Central memory CD8-positive, alpha-beta T cell (primary cell): ENCODE measurements at places on chromosomes 4 and X.

GRCh38 chr4:579543-580175 lies 3.6 kb upstream of the TMEM271 start:
- peaks cover 74% of the 10 kb centered on the region for H3K27me3 ChIP-seq
- H3K36me3 ChIP-seq: no peaks in the 10 kb centered on the region
- no peak for DNase-seq
- H3K4me1 ChIP-seq: peaks cover 5% of the 10 kb centered on the region
- H3K27ac ChIP-seq: no peak overlapping the region

GRCh38 chr4:107066621-107067020 lies 30.5 kb upstream of the DKK2 start:
- no peaks in the 10 kb centered on the region for H3K27me3 ChIP-seq
- H3K4me3 ChIP-seq: no peak overlapping the region
- H3K27ac ChIP-seq: no peak overlapping the region
- H3K4me1 ChIP-seq: no peaks in the 10 kb centered on the region

DNA sequence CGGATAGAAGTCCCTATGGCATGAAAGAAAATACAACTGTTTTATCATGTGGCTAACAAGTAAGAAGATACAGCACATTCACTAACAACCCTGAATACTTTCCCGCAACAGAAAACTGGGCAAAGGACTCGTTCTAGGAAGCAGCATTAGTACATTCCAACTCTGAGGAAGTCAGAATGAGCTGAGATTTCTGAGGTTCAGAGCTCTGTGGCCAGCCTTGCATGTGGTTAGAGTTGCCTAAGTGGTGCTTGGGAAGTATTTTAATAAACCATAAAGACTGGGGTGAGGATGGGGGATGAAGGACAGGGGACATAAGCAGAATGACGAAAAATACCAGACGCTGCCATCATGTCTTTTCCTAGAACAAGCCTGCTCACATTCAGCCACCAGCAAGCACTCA lies 82.2 kb downstream of the EFHC2 start:
- H3K36me3 ChIP-seq: peaks cover 2% of the 10 kb centered on the region
- no peaks in the 10 kb centered on the region for H3K27me3 ChIP-seq
- no peak for DNase-seq
- H3K4me1 ChIP-seq: peaks cover 38% of the 10 kb centered on the region
- H3K4me3 ChIP-seq: no peak overlapping the region

DNA sequence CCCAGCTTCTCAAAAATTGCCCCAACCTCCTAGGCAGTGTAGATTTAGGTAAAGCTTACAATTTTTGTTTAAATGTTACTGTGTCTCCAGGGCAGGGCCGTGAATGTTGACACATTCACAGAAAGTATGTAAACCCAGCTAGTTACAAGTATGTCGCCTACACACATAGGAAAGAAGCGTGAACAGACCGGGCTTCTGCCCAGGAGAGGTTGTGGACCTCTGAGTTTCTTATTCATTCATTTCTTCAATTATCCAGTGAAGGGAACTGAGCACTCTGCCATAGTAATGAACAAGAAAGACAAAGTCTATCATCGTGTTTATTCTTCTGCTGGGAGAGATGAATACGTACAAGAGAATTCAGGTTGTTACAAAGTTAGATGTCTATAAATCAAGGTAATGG lies 93.2 kb downstream of the TRIML1 start:
- H3K36me3 ChIP-seq: no peaks in the 10 kb centered on the region
- no peaks in the 10 kb centered on the region for H3K27me3 ChIP-seq
- no peak overlapping the region for H3K27ac ChIP-seq
- no peak overlapping the region for H3K4me3 ChIP-seq

- no peak overlapping the region for H3K27ac ChIP-seq
- no peak overlapping the region for H3K4me3 ChIP-seq
- no peak for DNase-seq
Measured at GRCh38 chr4:161442921-161443320, 720.9 kb downstream of the FSTL5 start.

DNA sequence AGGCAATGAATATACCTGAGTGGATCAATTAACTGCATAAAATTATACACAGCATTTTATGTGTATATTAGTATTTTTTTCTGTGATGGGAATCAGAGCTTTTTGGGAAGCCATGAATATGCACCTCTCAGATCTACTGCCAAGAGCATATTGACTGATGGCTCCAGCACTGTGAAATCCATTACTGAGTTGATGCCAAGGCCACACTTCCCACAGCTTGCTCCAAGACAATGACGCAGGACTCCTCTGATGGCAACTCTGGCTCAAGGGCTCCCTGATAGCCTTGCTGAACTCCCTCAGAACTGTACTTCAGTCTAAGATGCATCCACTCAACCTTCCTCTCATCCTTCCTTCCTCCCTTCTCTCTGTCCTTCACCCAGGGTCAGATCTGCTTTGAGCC lies 82.7 kb downstream of the OTC start:
- H3K27ac ChIP-seq: no peak overlapping the region
- H3K4me1 ChIP-seq: no peaks in the 10 kb centered on the region
- H3K4me3 ChIP-seq: no peak overlapping the region
- DNase-seq: no peak
- peaks cover 19% of the 10 kb centered on the region for H3K27me3 ChIP-seq

DNA sequence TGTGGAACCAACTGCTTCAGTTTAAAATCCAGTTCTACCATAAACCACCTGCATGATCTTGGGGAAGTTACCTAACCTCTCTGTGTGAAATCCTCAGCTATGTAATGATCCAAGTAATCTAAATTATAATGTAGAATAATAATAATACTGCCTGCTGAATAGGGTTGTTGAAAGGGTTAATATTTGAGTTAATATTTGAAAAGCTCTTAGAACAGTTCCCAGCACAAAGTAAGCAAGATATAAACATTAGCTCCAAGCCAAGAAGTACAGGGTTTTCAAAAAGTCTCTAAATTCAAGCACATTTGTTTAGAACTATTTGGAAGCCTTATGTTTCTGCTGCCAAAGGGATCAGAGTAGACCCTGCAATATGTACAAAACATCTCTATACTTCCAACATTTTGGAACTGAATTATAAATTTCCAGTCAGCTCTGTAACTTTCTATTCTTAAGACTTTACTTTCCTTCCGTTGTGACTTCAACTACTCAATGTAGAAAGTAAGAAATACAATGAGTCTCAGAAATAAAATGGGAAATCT lies 76.7 kb upstream of the FAM9C start:
- H3K27ac ChIP-seq: no peak overlapping the region
- H3K27me3 ChIP-seq: no peaks in the 10 kb centered on the region
- H3K4me1 ChIP-seq: peaks cover 17% of the 10 kb centered on the region
- DNase-seq: no peak

- DNase-seq: no peak
- no peak overlapping the region for H3K27ac ChIP-seq
- H3K27me3 ChIP-seq: no peaks in the 10 kb centered on the region
- H3K4me3 ChIP-seq: no peak overlapping the region
- H3K4me1 ChIP-seq: no peaks in the 10 kb centered on the region
Measured at GRCh38 chr4:105248613-105249012, 101.9 kb downstream of the TET2 start.

GRCh38 chr4:146486565-146486964 lies 35.2 kb downstream of the SLC10A7 start:
- no peak for DNase-seq
- H3K4me1 ChIP-seq: peaks cover 36% of the 10 kb centered on the region
- peaks cover 4% of the 10 kb centered on the region for H3K36me3 ChIP-seq
- H3K4me3 ChIP-seq: peak overlapping the region; percentile 38

- H3K27me3 ChIP-seq: no peaks in the 10 kb centered on the region
- H3K36me3 ChIP-seq: no peaks in the 10 kb centered on the region
- H3K4me3 ChIP-seq: no peak overlapping the region
- H3K4me1 ChIP-seq: no peaks in the 10 kb centered on the region
Measured at GRCh38 chr4:158255727-158256324, 45.5 kb downstream of the TMEM144 start.

GRCh38 chrX:106392346-106392745 lies 219.4 kb upstream of the RADX start:
- no peaks in the 10 kb centered on the region for H3K27me3 ChIP-seq
- DNase-seq: no peak
- no peaks in the 10 kb centered on the region for H3K4me1 ChIP-seq
- no peaks in the 10 kb centered on the region for H3K36me3 ChIP-seq

GRCh38 chr4:57037982-57038604 lies 59.4 kb downstream of the POLR2B start:
- DNase-seq: no peak
- no peak overlapping the region for H3K27ac ChIP-seq
- no peaks in the 10 kb centered on the region for H3K36me3 ChIP-seq
- peaks cover 40% of the 10 kb centered on the region for H3K27me3 ChIP-seq

DNA sequence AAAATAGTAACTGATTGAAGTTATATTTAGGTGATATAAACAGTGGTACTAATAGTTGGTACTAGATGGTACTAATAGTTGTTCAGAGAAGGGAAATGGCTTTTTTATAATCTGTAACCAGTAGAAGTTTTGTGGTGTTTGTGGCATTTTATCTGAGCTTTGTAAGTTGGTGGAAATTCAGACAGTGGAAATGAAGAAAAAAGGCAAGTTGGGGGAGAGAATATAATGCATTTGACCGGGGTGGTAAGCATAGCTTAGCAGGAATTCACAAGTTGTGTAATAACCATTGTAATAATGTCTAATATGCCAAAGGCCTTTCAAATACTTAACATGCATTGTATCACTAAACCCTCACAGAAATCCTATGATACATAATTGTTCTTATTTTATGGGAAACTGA lies 36.3 kb downstream of the DTHD1 start:
- peak overlapping the region; percentile 4 for H3K27ac ChIP-seq
- H3K4me3 ChIP-seq: no peak overlapping the region
- DNase-seq: no peak
- peaks cover 16% of the 10 kb centered on the region for H3K36me3 ChIP-seq
- no peaks in the 10 kb centered on the region for H3K27me3 ChIP-seq
- H3K4me1 ChIP-seq: peaks cover 42% of the 10 kb centered on the region

DNA sequence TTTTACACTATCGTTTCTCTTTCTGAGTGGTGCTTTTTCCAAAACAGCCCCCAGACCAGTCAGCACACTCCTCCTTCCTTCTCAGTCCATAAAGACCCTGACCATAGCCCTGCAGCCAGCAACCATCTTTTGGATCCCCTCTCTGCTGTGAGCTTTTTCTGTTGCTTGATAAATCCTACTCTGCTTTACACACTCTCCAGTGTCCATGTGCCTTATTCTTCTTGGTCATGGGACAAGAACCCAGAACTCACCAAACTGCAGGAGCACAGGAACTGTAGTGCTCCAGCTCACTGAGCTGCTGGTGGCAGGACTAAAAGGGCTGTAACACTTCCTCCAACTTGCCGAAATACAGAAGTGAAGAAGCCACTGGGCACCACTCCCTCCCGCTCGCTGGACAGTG lies 32.5 kb downstream of the COX18 start:
- no peaks in the 10 kb centered on the region for H3K36me3 ChIP-seq
- no peak for DNase-seq
- no peak overlapping the region for H3K4me3 ChIP-seq
- no peak overlapping the region for H3K27ac ChIP-seq
- H3K27me3 ChIP-seq: peaks cover 30% of the 10 kb centered on the region
- H3K4me1 ChIP-seq: peaks cover 5% of the 10 kb centered on the region

DNA sequence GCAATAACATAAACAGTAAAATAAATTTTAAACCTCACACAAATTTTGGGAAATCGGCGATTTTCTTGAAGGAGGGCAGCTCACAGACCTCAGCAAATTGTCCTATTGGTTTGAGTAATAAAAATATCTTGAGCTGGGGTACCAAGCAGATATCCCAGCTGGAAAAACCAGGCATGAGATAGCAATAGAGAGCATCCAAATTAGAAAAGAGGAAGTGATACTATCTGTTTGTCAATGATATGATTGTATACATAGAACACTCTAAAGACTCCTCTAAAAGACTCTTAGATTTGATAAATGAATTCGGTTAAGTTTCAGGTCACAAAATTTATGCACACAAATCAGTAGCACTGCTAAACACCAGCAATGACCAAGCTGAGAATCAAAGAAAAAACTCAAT lies 90.5 kb upstream of the ACTRT1 start:
- DNase-seq: no peak
- no peaks in the 10 kb centered on the region for H3K27me3 ChIP-seq
- H3K36me3 ChIP-seq: no peaks in the 10 kb centered on the region
- no peak overlapping the region for H3K27ac ChIP-seq
- H3K4me1 ChIP-seq: no peaks in the 10 kb centered on the region
- no peak overlapping the region for H3K4me3 ChIP-seq

GRCh38 chrX:137574784-137575293 lies 8.9 kb downstream of the ZIC3 start:
- no peaks in the 10 kb centered on the region for H3K36me3 ChIP-seq
- H3K4me1 ChIP-seq: no peaks in the 10 kb centered on the region
- peaks cover 15% of the 10 kb centered on the region for H3K27me3 ChIP-seq
- no peak for DNase-seq

- no peaks in the 10 kb centered on the region for H3K27me3 ChIP-seq
- H3K36me3 ChIP-seq: peaks cover 4% of the 10 kb centered on the region
- DNase-seq: no peak
Measured at GRCh38 chr4:91116861-91117260, 989.7 kb downstream of the CCSER1 start.

DNA sequence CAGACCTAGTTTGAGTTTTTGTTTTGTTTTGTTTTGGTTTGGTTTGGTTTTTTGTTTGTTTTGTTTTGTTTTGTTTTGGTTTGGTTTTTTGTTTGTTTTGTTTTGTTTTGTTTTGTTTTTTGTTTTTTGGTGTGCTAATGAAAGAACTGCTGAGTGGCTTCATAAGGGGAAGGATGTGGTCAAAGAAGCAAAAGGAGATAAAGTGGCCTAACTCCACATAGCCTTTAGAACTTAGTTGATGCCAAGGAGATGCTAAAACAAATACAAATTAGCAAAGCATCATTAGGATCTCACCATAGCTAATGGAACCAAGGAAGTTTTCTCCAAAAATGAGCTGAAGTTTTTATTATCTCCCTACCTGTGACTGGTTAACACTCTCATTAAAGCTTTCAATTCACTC lies 44.6 kb upstream of the TMEM164 start:
- H3K36me3 ChIP-seq: no peaks in the 10 kb centered on the region
- no peak overlapping the region for H3K27ac ChIP-seq
- H3K4me1 ChIP-seq: peaks cover 25% of the 10 kb centered on the region
- DNase-seq: no peak
- H3K4me3 ChIP-seq: no peak overlapping the region

- no peaks in the 10 kb centered on the region for H3K36me3 ChIP-seq
- no peak for DNase-seq
- no peaks in the 10 kb centered on the region for H3K4me1 ChIP-seq
- peak within 1 kb of the TSS; percentile 61 for H3K4me3 ChIP-seq
- no peak within 1 kb of the TSS for H3K27ac ChIP-seq
Measured at GRCh38 chrX:75784680-75785491, at the start of gene MAGEE2. TSS of gene MAGEE2 (minus strand) at chrX:75785254. CDS start at chrX:75785051, 203 bp downstream.

GRCh38 chr4:93657527-93657926 lies 171.0 kb upstream of the ATOH1 start:
- no peaks in the 10 kb centered on the region for H3K27me3 ChIP-seq
- no peak for DNase-seq
- H3K36me3 ChIP-seq: peaks cover 2% of the 10 kb centered on the region
- H3K4me3 ChIP-seq: no peak overlapping the region
- H3K4me1 ChIP-seq: no peaks in the 10 kb centered on the region
- H3K27ac ChIP-seq: no peak overlapping the region

GRCh38 chr4:104420766-104421165 lies 73.9 kb downstream of the CXXC4 start:
- no peaks in the 10 kb centered on the region for H3K27me3 ChIP-seq
- DNase-seq: no peak
- H3K36me3 ChIP-seq: no peaks in the 10 kb centered on the region
- H3K27ac ChIP-seq: no peak overlapping the region
- H3K4me1 ChIP-seq: no peaks in the 10 kb centered on the region
- H3K4me3 ChIP-seq: no peak overlapping the region

GRCh38 chr4:39039108-39039507 lies 6.9 kb upstream of the TMEM156 start:
- peaks cover 18% of the 10 kb centered on the region for H3K4me1 ChIP-seq
- no peak for DNase-seq
- H3K4me3 ChIP-seq: no peak overlapping the region
- no peaks in the 10 kb centered on the region for H3K27me3 ChIP-seq
- H3K36me3 ChIP-seq: no peaks in the 10 kb centered on the region
- H3K27ac ChIP-seq: no peak overlapping the region
